Testis (tissue), 5 donors: ENCODE measurements at places on chromosomes 6 and 20. TPM values are rescaled to one million over a fixed set of nuclear protein-coding genes. Genes with fewer than 3 reads are reported as not detected.

DNA sequence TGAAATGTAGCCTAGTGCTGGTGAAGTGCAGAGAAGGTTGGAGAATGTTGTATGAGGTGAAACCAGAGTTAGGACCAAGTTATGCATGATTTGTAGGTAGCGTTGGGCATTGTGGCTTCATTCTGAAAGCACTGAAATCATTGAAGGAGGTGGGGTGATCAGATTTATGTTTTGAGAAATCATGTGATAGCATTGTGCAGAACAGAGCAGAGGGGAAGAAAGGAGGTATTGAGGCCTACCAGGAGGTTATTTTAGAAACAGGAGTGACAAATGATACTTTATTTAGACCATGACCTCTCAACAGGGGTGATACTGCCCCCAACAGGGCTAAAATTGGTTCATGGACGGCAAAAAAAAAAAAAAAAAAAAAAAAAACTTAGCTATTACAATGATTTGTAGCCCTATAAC is 15.6 kb upstream of the HMGN3 start:
- H3K27me3 ChIP-seq, result no peaks in the 10 kb centered on the region
- no peak for DNase-seq
- no peak overlapping the region for H3K4me3 ChIP-seq
- no peaks in the 10 kb centered on the region for H3K36me3 ChIP-seq
- no peaks in the 10 kb centered on the region for H3K4me1 ChIP-seq

GRCh38 chr20:50341880-50342637 is 151.4 kb downstream of the CEBPB start:
- no peak overlapping the region for H3K27ac ChIP-seq
- H3K27me3 ChIP-seq, result no peaks in the 10 kb centered on the region
- peaks cover 15% of the 10 kb centered on the region for H3K4me1 ChIP-seq
- no peaks in the 10 kb centered on the region for H3K36me3 ChIP-seq

DNA sequence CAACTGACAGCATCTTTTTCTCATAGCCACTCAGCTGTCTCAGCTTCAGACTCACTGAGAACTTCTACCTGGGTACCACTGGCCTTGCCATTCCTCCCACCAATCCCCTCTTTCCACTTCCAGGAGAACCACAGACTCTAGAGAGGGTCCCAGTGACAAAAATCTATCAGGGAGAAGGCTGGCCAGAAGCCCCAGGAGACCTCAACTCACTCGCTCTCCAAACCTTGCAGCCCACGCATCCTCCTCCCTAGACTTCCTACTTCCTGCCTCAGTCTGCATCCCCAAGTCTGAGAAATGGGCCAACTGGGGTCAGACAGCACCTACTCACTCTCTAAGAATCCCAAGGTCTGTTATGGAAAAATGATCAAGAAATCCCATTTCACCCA is 1.2 kb downstream of the TMEM239 start:
- H3K27me3 ChIP-seq, result no peaks in the 10 kb centered on the region
- H3K27ac ChIP-seq, result no peak overlapping the region
- H3K4me1 ChIP-seq, result peaks cover 11% of the 10 kb centered on the region
- H3K36me3 ChIP-seq, result no peaks in the 10 kb centered on the region
- H3K4me3 ChIP-seq, result no peak overlapping the region

The DCDC2 gene
- 2.4 TPM for total RNA-seq

- H3K36me3 ChIP-seq, result no peaks in the 10 kb centered on the region
- no peak for DNase-seq
- H3K27ac ChIP-seq, result no peak overlapping the region
- no peaks in the 10 kb centered on the region for H3K27me3 ChIP-seq
These were observed 39.0 kb downstream of the CHMP4B start for GRCh38 chr20:33850159-33850558.

- no peaks in the 10 kb centered on the region for H3K36me3 ChIP-seq
- no peak overlapping the region for H3K27ac ChIP-seq
- DNase-seq, result no peak
- no peak overlapping the region for H3K4me3 ChIP-seq
These were observed 30.2 kb downstream of the PSMG4 start for GRCh38 chr6:3288711-3289663.

DNA sequence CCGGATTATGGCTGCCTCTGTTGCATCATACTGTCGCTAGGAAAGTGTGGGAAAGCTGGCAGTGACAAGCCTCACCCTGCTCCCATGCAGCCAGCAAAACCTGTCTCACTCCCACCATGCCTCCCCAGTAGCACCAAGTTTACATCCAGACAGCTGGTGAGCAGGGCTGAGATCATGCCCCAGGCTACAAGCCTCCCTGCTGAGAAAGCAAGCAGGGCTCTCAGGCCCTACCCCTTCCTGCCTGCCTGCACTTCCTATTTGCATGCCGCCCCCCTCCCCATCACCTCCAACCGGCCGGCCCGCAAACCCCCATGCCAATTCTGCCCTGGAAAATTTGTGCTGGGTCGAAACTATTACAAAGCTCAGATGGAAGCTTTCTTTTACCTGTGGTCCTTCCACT is 408.2 kb upstream of the FKBP1C start:
- no peak overlapping the region for H3K27ac ChIP-seq
- H3K4me3 ChIP-seq, result no peak overlapping the region
- DNase-seq, result no peak
- no peaks in the 10 kb centered on the region for H3K4me1 ChIP-seq
- H3K27me3 ChIP-seq, result no peaks in the 10 kb centered on the region
- no peaks in the 10 kb centered on the region for H3K36me3 ChIP-seq

DNA sequence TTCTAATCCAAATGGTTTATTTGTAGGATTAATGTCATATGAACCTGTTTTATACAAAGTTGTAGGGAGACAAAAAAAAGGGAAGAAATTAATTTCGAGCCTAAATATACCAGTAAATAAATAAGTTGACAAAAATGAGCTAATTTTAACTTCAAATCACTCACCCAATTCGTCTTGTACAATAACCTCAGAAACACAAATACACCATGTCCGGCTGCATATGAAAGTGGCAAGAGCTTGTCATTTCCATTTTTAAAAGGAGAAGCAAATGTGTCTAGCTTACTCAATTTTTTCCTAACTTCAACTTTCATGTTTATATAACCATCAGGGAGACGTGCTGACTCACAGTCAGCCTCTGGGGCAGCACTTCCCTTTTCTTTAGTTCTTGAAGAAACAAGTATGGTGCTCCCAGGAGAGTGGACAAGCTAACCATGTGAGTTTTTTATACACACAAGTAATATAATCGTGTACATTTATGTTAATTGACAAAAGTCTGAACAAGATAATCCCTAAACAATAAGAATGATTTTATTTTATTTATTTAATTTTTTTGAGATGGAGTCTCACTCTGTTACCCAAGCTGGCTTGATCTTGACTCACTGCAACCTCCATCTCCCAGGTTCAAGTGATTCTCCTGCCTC is 55.5 kb upstream of the SGK1 start:
- H3K36me3 ChIP-seq, result no peaks in the 10 kb centered on the region
- H3K4me3 ChIP-seq, result no peak overlapping the region
- H3K4me1 ChIP-seq, result no peaks in the 10 kb centered on the region
- no peak overlapping the region for H3K27ac ChIP-seq
- peak; percentile 53 for DNase-seq
- no peaks in the 10 kb centered on the region for H3K27me3 ChIP-seq

The CST4 gene
- total RNA-seq, result not detected

GRCh38 chr6:36608788-36609563 is 14.8 kb downstream of the SRSF3 start:
- H3K36me3 ChIP-seq, result no peaks in the 10 kb centered on the region
- H3K27ac ChIP-seq, result no peak overlapping the region
- no peak overlapping the region for H3K4me3 ChIP-seq
- no peaks in the 10 kb centered on the region for H3K27me3 ChIP-seq
- no peak for DNase-seq

The EPPIN gene
- 185 TPM for total RNA-seq

DNA sequence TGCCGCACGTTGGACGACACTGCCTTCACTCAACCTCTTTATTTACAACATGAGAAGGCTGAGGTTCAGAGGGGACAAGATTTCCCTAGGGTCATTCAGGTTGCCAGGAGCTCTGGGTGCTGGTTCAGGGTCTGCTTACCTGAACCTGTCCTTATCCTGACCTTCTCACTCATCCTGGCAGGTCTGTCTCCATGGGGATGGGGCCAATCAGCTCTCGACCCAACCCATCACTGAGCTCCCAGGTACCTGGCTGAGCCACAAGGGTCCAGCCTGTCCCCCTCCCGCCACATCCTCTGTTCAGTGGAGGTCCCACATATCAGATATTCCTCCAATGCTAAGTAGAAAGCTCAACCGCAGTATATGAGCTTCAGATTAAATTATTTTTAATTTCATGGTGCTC is 225.6 kb downstream of the ANKRD60 start:
- H3K27me3 ChIP-seq, result no peaks in the 10 kb centered on the region
- H3K4me3 ChIP-seq, result no peak overlapping the region
- no peak for DNase-seq
- H3K36me3 ChIP-seq, result no peaks in the 10 kb centered on the region
- H3K27ac ChIP-seq, result no peak overlapping the region

GRCh38 chr20:53224851-53225250 is 252.7 kb downstream of the TSHZ2 start:
- H3K27ac ChIP-seq, result no peak overlapping the region
- no peaks in the 10 kb centered on the region for H3K36me3 ChIP-seq
- no peak for DNase-seq
- no peak overlapping the region for H3K4me3 ChIP-seq
- no peaks in the 10 kb centered on the region for H3K27me3 ChIP-seq

The PFDN4 gene
- 44.9 TPM for total RNA-seq

DNA sequence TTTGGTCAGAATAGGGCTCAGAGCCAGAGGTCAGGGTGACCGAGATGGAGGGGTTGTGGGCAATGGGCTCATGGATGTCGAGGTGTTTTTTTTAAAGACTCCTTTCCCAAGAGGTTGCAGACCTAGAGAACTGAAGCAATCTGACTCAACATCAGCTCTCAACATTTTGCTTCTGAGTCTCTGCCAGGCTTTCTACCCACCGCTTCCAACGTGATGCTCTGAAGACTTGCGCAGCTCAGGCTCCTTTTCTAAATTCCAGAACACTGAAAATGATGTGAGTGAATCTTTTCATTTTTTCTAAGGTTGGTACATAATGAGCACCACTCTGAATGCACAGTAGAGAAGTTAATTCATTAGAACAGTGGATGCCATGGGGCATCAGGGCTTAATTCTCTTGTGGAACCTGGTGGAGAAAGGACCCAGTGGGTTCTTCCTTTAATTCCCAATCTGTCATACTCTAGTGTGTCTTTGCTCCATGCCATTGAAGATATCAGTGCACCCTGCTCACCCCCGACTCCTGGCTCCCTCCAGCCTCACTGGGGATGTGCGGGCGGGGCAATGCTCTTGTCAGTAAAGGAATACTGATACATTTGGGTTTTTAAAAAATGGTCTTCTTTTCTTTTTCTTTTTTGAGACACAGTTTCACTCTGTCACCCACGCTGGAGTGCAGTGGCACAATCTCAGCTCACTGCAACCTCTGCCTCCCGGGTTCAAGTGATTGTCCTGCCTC is 17.0 kb upstream of the KIF13A start:
- H3K27me3 ChIP-seq, result no peaks in the 10 kb centered on the region
- no peak overlapping the region for H3K27ac ChIP-seq
- H3K4me3 ChIP-seq, result no peak overlapping the region
- no peak for DNase-seq
- H3K36me3 ChIP-seq, result no peaks in the 10 kb centered on the region

GRCh38 chr6:143553337-143553736 is 41.8 kb upstream of the FUCA2 start:
- no peak overlapping the region for H3K27ac ChIP-seq
- DNase-seq, result no peak
- H3K36me3 ChIP-seq, result no peaks in the 10 kb centered on the region
- H3K27me3 ChIP-seq, result no peaks in the 10 kb centered on the region

DNA sequence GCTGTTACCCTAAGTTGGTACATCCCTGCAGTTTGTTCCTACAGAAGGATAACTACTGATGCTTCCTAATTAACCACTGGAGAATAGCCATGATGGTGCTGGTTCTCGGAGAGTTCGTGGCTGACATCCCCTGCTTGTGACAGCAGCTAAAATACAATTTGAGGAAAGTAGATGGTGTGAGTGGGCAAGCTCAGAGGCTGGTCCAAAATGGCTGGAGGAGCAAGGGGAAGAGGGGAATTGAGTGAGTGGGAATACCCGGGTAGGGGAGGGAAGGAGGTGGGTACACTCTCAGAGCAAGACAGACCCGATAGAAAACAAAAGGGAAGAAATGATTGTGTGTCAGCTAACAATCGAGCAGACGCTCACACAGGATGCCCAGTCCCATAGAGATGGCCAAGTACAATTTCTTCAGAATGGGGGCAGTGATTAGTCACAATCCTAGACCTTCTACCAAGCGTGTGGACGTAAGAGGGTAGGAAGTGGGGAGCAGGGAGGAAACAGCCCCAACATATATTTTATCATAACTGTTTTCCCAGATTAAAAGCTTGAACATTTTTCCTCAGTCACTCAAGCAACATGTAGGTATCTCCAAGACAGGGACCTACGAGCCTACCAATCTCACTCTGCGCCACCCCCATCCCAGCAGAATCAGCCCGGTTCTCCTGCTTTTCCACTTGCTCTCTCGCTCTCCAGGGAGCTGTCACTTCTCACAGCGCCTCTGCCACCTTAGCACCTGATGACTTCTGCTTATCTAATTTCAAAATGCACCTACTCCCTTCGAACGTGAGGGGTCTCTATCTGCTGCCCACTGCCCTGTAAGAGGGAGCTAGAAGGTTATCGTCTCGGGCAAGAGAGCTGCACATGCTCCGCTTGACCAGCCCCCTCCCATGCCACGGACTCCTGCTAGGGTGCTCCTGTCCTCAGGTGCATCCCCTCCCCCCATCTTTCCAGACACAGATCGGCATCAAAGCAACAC is 26.2 kb downstream of the RIPOR2 start:
- DNase-seq, result no peak
- H3K4me3 ChIP-seq, result peak overlapping the region; percentile 64
- H3K4me1 ChIP-seq, result peaks cover 9% of the 10 kb centered on the region
- peak overlapping the region; percentile 15 for H3K27ac ChIP-seq

The FOXP4 gene
- total RNA-seq, result 39.7 TPM

The GPR63 gene
- total RNA-seq, result 4.6 TPM

The KHDRBS2 gene
- total RNA-seq, result 1.8 TPM

- no peaks in the 10 kb centered on the region for H3K36me3 ChIP-seq
- H3K27ac ChIP-seq, result no peak overlapping the region
- H3K4me1 ChIP-seq, result no peaks in the 10 kb centered on the region
- no peaks in the 10 kb centered on the region for H3K27me3 ChIP-seq
- peak; percentile 90 for DNase-seq
These were observed 814.8 kb downstream of the MAFB start for GRCh38 chr20:39874049-39874893.

DNA sequence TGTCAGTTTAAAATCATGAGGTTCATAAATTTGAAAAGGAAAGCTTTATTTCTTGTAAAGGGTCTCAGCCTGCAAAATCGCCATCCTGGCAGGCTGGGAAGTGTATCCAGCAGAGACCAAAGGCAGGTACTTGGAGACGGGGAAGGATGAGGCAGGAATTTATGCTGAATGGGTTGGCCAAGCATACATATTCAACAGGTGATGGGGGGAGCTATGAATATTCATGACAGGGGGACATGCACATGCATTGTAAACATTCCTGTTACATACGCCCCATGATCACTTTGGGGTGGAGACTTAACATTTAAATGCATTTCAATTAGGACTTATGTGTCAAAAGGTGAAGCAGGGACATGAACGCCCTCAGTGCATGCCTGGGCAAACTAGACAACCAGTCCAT is 9.8 kb upstream of the SLC22A1 start:
- no peak overlapping the region for H3K4me3 ChIP-seq
- no peaks in the 10 kb centered on the region for H3K27me3 ChIP-seq
- no peak overlapping the region for H3K27ac ChIP-seq

- DNase-seq, result no peak
- H3K27ac ChIP-seq, result no peak overlapping the region
- no peaks in the 10 kb centered on the region for H3K27me3 ChIP-seq
- H3K4me3 ChIP-seq, result peak overlapping the region; percentile 63
These were observed 753 bp downstream of the RSPH9 start for GRCh38 chr6:43645613-43645964.

- no peak overlapping the region for H3K4me3 ChIP-seq
- H3K4me1 ChIP-seq, result no peaks in the 10 kb centered on the region
- H3K27me3 ChIP-seq, result no peaks in the 10 kb centered on the region
- no peak for DNase-seq
- H3K36me3 ChIP-seq, result no peaks in the 10 kb centered on the region
These were observed 9.3 kb upstream of the MAK start for GRCh38 chr6:10847684-10848083.
